ENCODE measurements at places on chromosomes 11 and 22. TPM values are rescaled to one million over a fixed set of nuclear protein-coding genes. Genes with fewer than 3 reads are reported as not detected.

DNA sequence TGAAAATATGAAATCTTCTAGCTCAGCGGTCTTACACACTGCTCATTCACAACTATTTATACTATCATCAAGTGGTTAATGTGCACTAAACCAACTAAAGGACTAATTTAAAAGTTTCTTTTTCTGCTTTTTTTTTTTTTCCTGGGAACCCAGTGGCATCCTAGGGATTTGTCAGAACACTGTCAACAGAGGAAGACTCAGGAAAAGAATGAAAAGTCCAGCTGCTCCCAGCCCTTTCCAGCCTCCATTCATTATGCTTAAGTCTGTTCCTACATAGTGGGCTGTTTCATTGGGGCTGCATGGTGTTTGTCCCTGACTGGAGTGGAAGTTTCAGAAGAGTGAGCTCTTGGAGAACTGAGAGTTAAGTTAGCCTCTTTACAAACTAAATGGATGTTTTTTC lies 391.1 kb downstream of the AASDHPPT start:
- no peak for DNase-seq

GRCh38 chr11:115636753-115637527 lies 132.7 kb upstream of the CADM1 start:
- DNase-seq: no peak

The GRM5 gene
- not detected for total RNA-seq

The CDCA5 gene
- total RNA-seq: 130 TPM

The PHLDA2 gene
- 2.5 TPM for total RNA-seq

The CELSR1 gene
- total RNA-seq: 0.14 TPM

DNA sequence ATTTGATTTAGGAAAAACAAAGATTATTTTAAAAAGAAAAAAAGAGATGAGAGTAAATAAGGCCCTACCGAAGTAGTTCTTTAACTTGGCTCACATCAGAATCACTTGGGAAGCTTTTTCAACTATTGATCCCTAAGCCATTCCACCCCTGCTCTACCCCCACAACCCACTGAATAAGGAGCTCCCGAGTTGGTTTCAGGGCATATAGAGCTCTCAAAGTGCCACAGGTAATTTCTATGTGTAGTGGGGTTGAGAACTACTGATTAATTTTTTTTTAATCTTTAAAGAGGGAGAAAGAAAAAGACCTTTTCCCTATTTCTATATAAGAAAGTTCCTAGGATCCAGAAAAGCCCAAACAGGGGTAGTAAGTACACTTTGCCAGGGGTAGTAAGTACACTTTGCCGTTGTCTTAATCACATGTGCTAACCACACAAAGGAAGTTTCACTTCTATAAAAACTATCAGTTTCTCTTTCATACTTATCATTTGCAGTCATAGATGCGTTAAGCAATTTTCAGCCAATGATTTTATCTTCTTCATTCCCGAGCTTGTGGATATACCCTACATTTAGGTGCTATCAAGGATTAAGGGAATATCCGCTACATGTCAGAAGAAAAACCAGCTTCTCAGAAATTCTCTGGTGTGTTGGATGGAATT lies 108.4 kb upstream of the ZC3H12C start:
- no peak for DNase-seq
